ENCODE measurements at places on chromosomes 1 and 21. TPM values are rescaled to one million over a fixed set of nuclear protein-coding genes. Genes with fewer than 3 reads are reported as not detected.

The LMOD1 gene
- 1,259 TPM for total RNA-seq

GRCh38 chr1:68361346-68361910 lies 88.3 kb downstream of the RPE65 start:
- no peak overlapping the region for H3K4me3 ChIP-seq
- H3K27me3 ChIP-seq, result no peaks in the 10 kb centered on the region
- H3K36me3 ChIP-seq, result no peaks in the 10 kb centered on the region
- no peak overlapping the region for H3K27ac ChIP-seq

DNA sequence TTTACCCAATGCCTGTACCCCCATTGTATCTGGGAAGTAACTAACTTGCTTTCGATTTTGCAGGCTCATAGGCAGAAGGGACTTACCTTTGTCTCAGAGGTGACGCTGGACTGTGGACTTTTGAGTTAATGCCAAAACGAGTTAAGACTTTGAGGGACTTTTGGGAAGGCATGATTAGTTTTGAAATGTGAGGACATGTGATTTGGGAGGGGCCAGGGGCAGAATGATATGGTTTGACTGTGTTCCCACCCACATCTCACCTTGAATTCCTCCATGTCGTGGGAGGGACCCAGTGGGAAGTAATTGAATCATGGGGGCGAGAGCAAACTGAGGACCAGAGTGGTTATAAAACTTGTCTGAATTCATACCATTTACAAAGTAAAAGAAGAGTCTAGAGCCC lies 77.1 kb upstream of the HOOK1 start:
- H3K36me3 ChIP-seq, result no peaks in the 10 kb centered on the region
- H3K27me3 ChIP-seq, result no peaks in the 10 kb centered on the region
- H3K27ac ChIP-seq, result no peak overlapping the region
- no peak overlapping the region for H3K4me3 ChIP-seq
- no peak for DNase-seq

DNA sequence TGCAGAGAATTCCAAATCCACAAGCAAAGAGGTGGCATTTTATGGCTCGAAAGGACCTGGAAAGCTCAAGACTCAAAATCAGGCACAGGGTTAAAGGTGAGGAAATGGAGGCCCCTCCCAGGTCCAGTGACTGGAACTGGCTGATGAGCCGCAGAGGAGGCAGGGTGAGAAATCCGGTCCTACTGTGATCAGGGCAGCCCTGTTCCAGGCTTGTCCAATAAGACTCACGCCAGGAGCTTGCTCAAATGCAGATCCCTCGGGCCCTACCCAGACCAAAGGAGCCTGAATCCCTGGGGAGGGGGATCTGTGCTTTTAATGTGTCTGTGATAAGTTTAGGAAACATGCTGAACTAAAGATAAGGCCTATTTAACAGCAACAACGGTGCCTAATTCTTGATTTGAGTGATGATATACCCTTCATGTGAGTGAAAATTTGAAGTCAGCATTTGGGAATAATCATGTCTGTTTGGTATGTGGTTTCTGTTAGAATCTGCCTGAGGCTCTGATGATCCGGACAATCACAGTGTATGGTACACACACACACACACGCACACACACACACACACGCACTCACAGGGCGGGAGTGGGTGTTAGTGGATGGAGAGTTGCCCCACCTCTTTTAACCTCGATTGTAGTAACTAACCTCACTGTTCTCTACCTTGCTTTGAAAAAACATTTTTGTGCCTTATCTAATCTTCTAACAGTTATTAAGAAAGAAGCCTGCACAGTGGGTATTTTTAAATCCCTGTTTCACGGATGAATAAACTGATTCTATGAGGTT lies 54.1 kb upstream of the LYST start:
- peaks cover 48% of the 10 kb centered on the region for H3K4me1 ChIP-seq
- H3K27me3 ChIP-seq, result no peaks in the 10 kb centered on the region
- no peaks in the 10 kb centered on the region for H3K36me3 ChIP-seq
- H3K4me3 ChIP-seq, result no peak overlapping the region

GRCh38 chr1:160412028-160412362 lies 11.6 kb downstream of the VANGL2 start:
- DNase-seq, result no peak
- no peaks in the 10 kb centered on the region for H3K27me3 ChIP-seq
- peaks cover 43% of the 10 kb centered on the region for H3K4me1 ChIP-seq
- no peak overlapping the region for H3K27ac ChIP-seq
- H3K36me3 ChIP-seq, result peaks cover 16% of the 10 kb centered on the region

DNA sequence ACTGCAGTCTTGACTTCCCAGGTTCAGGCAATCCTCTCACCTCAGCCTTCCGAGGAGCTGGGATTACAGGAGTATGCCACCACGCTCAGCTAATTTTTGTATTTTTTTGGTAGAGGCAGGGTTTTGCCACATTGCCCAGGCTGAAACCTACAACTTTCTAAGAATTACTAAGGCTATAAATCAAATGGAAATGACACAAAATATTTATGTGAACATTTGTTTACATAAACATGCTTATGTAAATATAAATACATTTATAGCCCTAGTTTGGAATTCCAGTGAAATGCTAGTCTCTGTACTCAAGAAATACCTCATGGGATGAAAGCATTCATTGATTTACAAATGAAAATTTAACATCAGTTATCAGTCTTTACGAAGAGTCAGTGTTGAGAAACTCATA lies 47.8 kb downstream of the NVL start:
- H3K4me1 ChIP-seq, result no peaks in the 10 kb centered on the region
- H3K36me3 ChIP-seq, result peaks cover 15% of the 10 kb centered on the region
- no peak overlapping the region for H3K27ac ChIP-seq
- no peak overlapping the region for H3K4me3 ChIP-seq

The SLC44A3 gene
- total RNA-seq, result 0.83 TPM

The MAN1A2 gene
- total RNA-seq, result 45.4 TPM

The KCNJ9 gene
- not detected for total RNA-seq

DNA sequence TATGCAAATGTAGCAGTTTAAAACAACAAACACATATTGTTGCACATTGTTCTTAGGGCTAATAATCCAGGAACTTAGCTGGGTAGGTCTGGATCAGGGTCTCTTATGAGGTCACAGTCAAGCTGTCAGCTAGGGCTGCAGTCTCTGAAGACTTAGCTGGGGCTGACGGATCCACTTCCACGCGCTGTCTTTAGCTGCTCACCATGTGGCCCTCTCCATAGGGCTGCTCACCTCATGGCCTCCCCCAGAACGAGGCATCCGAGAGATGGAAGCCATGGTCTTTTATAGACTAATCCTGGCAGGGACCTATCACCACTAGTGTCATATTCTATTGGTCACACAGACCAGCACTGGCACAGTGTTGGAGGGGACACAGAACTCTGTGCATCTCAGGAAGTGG lies 8.7 kb upstream of the OXCT2 start:
- no peaks in the 10 kb centered on the region for H3K4me1 ChIP-seq
- H3K27ac ChIP-seq, result no peak overlapping the region
- H3K4me3 ChIP-seq, result no peak overlapping the region
- no peaks in the 10 kb centered on the region for H3K36me3 ChIP-seq
- no peaks in the 10 kb centered on the region for H3K27me3 ChIP-seq
- DNase-seq, result no peak

The PIK3CD gene
- 30.4 TPM for total RNA-seq

DNA sequence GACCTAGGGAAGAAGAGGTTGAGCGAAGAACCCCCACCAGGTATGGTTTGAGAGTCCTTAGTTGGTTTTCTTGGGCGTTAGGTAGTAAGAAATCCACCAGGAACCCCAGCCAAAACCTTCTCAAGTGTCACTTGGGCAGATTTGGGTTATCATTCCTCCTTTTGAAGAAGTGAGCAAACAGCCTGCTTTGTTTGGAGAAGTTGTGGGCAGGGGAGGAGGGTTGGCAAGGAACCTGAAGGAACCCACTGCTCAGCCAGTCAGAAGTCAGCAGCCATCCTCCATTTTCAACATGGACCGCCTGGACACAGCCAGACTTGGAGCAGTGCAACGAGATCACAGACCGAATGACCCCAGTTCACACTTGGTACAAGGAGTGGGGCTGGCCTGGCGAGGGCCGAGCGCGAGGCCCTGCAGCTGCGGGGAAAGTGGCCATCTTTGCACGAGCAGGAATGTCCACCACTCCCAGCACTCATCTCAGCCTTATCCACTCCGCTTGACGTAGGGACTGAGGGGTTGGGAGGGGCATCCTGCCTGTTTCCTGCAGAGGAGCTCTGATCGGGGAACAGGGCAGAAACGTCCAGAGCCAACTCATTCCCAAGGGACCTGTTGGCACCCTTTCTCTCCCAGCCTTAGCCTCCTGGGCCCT lies 7.2 kb downstream of the ADPRS start:
- peaks cover 61% of the 10 kb centered on the region for H3K4me1 ChIP-seq
- no peak overlapping the region for H3K4me3 ChIP-seq
- peaks cover 52% of the 10 kb centered on the region for H3K36me3 ChIP-seq

The UTS2 gene
- not detected for total RNA-seq

GRCh38 chr1:231847612-231848397 lies 221.2 kb downstream of the DISC1 start:
- peaks cover 12% of the 10 kb centered on the region for H3K4me1 ChIP-seq
- DNase-seq, result no peak
- H3K27ac ChIP-seq, result no peak overlapping the region
- H3K27me3 ChIP-seq, result no peaks in the 10 kb centered on the region
- H3K36me3 ChIP-seq, result no peaks in the 10 kb centered on the region

DNA sequence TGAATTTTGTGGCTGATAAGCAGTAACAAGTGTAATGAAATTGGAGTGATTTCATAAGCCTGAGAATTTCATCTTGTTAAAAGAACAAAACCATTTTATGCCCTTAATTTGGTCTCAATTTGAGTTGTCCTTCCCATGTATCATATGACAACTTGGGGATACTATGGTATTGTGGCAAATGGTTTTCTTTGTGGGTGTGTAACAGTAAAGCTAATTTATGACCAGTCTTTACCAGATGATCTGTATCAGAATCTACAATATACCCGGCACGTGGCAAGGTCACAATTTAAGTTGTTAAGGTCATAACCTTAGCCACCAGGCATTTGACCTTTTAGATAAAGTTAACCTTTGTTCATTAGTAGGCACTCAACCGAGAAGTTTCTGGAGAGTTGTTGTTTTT lies 9.1 kb downstream of the NFIA start:
- H3K27me3 ChIP-seq, result no peaks in the 10 kb centered on the region
- H3K36me3 ChIP-seq, result peaks cover 8% of the 10 kb centered on the region
- peak overlapping the region; percentile 97 for H3K27ac ChIP-seq
- DNase-seq, result no peak
- H3K4me1 ChIP-seq, result peaks cover 95% of the 10 kb centered on the region
- no peak overlapping the region for H3K4me3 ChIP-seq

GRCh38 chr1:89605692-89606091 lies 27.2 kb upstream of the LRRC8C start:
- H3K27me3 ChIP-seq, result no peaks in the 10 kb centered on the region
- H3K36me3 ChIP-seq, result no peaks in the 10 kb centered on the region
- no peak for DNase-seq
- no peak overlapping the region for H3K27ac ChIP-seq
- no peak overlapping the region for H3K4me3 ChIP-seq

- H3K36me3 ChIP-seq, result no peaks in the 10 kb centered on the region
- no peak overlapping the region for H3K4me3 ChIP-seq
- no peak for DNase-seq
- H3K4me1 ChIP-seq, result no peaks in the 10 kb centered on the region
- no peak overlapping the region for H3K27ac ChIP-seq
Measured at GRCh38 chr1:216020743-216021345, 402.4 kb downstream of the USH2A start.

- no peak overlapping the region for H3K4me3 ChIP-seq
- DNase-seq, result no peak
- no peaks in the 10 kb centered on the region for H3K36me3 ChIP-seq
- no peak overlapping the region for H3K27ac ChIP-seq
- no peaks in the 10 kb centered on the region for H3K27me3 ChIP-seq
- no peaks in the 10 kb centered on the region for H3K4me1 ChIP-seq
Measured at GRCh38 chr1:119662034-119662437, 14.0 kb upstream of the ZNF697 start.

DNA sequence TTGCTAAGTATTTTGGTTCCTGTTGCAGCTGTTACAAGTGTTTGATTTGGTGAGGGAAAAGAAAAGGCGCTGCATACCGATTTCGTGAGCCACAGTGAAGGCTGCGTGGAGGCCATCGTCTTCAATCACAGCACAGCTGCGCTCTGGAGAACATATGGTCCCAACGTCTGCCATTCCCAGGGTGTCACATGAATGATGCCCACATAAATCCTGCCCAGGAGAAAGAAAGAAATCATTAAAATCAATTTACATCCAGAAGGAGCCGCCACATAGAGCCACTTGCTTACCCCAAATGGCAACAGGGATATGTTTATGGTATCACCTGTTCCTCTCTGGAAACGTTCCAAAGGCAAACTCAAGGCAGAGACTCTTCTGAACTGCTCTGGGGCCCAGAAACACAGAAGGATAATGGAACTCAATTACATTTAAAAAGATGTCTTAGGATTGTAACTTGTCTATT lies 12.2 kb downstream of the ADAMTS5 start:
- H3K27me3 ChIP-seq, result no peaks in the 10 kb centered on the region
- H3K36me3 ChIP-seq, result no peaks in the 10 kb centered on the region
- H3K4me1 ChIP-seq, result peaks cover 10% of the 10 kb centered on the region
- DNase-seq, result no peak
- H3K4me3 ChIP-seq, result no peak overlapping the region

The FAM177B gene
- total RNA-seq, result not detected

GRCh38 chr1:78339490-78339889 lies 151.3 kb upstream of the PTGFR start:
- H3K4me3 ChIP-seq, result no peak overlapping the region
- H3K4me1 ChIP-seq, result no peaks in the 10 kb centered on the region
- H3K27ac ChIP-seq, result no peak overlapping the region
- H3K36me3 ChIP-seq, result no peaks in the 10 kb centered on the region

The IGSF21 gene
- 1.1 TPM for total RNA-seq

- peak overlapping the region; percentile 71 for H3K27ac ChIP-seq
- DNase-seq, result no peak
- no peaks in the 10 kb centered on the region for H3K36me3 ChIP-seq
Measured at GRCh38 chr1:43858324-43858723, 75.3 kb upstream of the ARTN start.

- H3K27me3 ChIP-seq, result no peaks in the 10 kb centered on the region
- H3K4me1 ChIP-seq, result peaks cover 27% of the 10 kb centered on the region
- no peak overlapping the region for H3K4me3 ChIP-seq
- H3K36me3 ChIP-seq, result no peaks in the 10 kb centered on the region
- DNase-seq, result no peak
Measured at GRCh38 chr1:232704694-232705680, 75.1 kb upstream of the SIPA1L2 start.

The LRRC38 gene
- not detected for total RNA-seq

The SH2D1B gene
- not detected for total RNA-seq

The SV2A gene
- 6.2 TPM for total RNA-seq

DNA sequence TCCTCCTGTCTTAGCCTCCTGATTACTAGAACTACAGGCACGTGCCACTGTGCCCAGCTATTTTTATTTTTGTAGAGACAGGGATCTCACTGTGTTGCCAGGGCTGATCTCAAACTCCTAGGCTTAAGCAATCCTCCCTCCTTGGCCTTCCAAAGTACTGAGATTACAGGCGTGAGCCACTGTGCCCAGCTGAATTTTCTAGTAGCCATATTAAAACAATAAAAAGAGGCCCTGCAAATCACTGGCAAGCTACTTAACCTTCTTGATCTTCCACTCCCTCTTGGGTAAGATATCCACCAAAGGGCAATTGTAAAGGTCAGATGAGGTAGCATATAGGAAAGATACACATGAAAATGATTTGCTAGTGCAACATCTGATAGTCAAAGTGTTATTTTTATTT lies 65.6 kb upstream of the SRSF10 start:
- H3K27me3 ChIP-seq, result no peaks in the 10 kb centered on the region
- no peak overlapping the region for H3K4me3 ChIP-seq
- peak overlapping the region; percentile 68 for H3K27ac ChIP-seq

The WARS2 gene
- total RNA-seq, result 9.9 TPM
